Thyroid gland (tissue), 4 donors: ENCODE measurements at places on chromosomes 3 and 15. TPM values are rescaled to one million over a fixed set of nuclear protein-coding genes. Genes with fewer than 3 reads are reported as not detected.

The SLC9C1 gene
- total RNA-seq: not detected

The ALS2CL gene
- total RNA-seq: 68.5 TPM

The DLL4 gene
- total RNA-seq: 10.5 TPM

The SSUH2 gene
- 0.11 TPM for total RNA-seq

The IQCH gene
- total RNA-seq: 13.6 TPM

The ACKR2 gene
- total RNA-seq: 5.6 TPM

The ZWILCH gene
- 3.8 TPM for total RNA-seq

The GOLGA8O gene
- 5.9 TPM for total RNA-seq

The CD200 gene
- total RNA-seq: 13.2 TPM

The DHX30 gene
- 51.3 TPM for total RNA-seq

The PRTG gene
- 146 TPM for total RNA-seq

The CLDN18 gene
- not detected for total RNA-seq
